Fibroblast of skin of abdomen (primary cell): ENCODE measurements at places on chromosomes 7 and 10.

DNA sequence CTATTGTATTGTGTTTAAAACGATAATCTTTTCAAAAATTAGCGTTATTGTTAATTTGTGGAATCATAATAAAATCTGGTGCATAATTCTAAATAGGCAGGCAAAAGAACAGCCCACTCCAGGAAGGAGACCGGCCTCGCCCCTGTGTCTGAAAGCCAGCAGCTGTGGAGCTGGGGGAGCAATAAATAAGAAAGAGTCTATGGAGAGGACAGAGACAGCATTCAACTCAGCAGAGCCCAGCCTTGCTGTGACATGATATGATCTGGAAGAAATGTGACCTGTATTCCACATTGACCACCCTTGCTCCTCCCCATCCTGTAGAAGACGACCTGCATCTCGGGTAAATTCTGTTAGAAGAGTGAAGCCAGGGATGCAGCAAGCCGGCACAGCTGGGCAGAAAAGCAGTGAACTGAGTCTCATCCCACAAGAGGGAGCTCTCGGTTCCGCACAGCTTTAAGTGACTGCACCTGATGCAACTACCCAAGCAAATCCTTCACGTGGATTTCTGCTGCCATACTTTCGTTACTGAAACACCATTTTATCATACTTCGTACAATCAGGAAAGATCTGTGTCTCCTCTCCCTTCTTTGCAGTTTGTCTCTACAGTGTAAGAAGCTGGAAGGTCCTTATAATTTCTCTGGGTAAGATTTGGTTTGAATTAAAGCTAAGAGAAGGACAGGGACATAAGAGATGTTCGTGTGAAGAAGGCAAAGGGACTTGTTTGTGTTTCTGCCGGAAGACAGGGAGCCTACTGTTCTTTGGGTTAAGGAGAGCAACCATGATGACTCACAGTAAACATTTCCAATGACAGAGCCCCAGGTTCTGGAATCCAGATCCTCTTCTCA lies 427.1 kb downstream of the GPAM start:
- DNase-seq = peak; percentile 73

DNA sequence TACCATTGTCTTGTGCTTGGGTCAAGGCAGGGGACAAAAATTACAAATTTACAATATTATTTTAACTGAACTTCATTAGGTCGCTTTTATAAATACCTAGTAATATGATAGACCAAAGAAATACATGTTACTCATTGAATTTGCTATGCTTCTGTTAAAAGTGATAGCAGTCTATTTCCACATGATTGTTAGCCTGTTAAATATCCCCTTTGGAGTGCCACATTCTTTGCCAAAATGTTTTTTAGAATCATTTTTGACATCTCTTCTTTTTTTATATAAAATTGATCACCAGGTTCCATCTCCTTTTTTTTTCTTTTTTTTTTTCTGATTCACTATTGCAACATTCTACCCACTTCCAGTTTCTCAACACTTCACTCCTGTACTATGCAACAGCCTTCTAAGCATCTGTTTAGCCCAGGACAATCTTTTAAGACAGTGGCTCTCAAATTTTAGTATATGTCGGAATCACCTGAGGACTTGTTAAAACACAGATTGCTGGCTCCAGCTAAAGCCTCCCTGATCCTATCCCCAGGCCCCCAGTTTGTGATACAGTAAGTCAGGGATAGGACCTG lies 16.4 kb upstream of the NDUFA5 start:
- no peak for DNase-seq

DNA sequence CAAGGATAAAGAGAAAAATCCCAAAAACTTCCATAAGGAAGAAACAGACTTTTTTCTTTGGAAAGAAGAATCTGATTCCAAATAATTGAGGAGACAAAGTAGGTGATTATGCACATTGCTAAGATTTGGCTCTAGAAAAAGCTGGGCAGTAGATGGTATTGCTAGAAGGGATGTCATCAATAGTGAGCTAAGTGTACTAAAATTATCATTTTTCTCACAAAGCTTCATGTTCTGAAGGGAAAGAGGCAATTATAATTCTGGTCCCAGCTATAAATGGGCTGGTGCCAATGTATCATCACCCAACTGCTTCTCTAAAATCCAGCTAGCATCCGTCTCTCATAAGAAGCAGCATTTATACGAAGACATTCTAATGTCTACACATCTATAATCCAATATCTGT lies 23.9 kb downstream of the STEAP1 start:
- no peak for DNase-seq

DNA sequence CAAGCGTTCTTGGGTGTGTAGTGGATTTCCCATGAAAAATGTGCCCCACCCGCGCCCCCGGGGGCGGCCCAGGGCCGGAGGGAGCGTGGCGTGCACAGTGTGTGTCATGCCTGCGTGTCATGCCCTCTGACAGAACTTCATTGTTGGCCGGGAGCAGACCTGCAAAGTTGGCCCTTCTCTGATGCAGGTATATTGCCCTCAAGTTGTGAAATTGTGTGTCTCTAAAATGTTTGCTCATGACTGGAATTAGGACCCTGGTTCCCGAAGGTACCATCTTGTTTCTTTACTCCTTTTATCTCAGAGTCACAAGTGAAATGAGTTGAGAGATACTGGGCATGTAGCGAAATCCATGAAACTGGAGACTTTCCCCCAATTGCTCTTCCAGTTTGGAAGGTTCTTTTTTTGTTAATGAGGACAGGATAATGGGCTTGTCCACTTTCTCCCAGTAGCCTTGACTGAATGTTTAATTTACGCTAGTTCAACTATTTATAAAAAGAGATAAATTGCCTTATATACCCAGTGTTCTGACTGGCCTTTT lies 26.2 kb downstream of the ADK start:
- DNase-seq = no peak

DNA sequence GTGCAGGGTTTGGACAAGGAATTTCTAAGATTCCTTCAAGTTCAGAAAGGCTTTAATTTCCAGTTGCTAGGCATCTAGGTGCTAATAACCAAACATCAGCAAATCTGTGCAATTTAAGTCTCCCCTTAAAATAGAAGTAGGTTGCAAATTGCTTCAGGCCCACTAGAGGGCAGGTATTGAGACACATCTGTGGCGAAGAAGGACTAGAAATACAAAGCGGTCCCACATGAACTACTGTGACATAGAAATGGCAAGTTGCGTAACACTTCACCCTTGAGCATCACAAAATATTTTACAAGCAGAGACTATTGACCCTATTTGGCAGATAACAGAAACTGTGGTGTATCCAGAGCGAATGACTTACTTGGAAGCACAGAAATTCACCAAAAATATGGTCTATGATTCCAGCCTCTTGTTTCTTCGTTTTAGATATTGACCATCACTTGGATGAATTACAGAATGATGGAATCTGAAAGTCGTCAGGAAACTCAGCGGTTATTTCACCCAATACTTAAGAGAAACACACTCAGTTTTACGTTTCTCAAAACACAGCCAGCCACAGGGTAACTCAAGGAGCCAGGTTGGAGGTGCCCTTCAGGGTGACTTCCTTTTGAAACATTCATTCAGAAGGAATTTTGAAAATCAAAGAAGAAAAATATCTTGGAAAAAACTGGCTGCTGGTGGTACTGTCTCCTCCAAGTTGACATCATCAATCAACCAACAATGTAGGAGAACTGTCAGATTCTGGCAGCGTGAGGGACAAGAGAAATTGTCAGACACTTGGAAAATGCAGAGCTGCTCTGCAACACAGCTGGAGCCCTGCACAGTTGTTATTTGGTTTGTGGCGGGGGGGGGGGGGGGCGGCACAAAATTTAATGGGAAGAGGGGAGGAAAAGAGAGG lies 256.3 kb upstream of the MINDY3 start:
- no peak for DNase-seq

GRCh38 chr10:13180788-13181187 lies 19.4 kb downstream of the MCM10 start:
- no peak for DNase-seq

- peak; percentile 33 for DNase-seq
These were observed 10.1 kb upstream of the LAT2 start for GRCh38 chr7:74199551-74200355.

DNA sequence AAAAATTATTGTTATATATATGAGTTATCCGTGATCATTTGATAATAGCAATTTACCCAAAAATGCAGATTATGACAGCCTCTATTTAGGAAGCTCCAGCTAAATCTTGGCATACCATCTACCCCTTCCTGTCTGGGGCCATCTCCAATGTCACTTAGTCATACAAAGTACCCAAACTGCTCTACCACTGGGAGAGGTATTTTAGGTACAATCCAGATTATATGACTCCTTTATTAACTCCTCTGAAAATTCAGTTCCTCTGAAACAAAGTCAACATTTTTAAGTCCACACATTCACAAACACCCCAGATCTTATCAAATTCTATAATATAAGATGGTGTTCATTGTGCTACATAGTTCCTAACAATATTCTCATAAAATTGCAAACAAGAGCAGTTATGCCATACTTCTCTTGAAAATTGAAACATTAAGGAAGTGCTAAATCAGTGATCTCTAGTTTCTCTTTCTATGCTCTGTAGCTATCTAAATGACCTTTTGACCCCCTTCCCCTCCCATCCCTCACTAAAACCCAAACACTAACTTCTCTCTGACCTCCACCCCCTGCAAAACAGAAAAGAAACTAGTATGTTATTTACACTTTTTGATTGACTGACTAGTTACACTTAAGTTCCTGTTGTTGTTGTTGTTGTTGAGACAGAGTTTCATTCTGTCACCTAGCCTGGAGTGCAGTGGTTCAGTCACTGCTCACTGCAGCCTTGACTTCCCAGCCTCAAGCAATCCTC lies 16.4 kb downstream of the HOXA1 start:
- DNase-seq = no peak

DNA sequence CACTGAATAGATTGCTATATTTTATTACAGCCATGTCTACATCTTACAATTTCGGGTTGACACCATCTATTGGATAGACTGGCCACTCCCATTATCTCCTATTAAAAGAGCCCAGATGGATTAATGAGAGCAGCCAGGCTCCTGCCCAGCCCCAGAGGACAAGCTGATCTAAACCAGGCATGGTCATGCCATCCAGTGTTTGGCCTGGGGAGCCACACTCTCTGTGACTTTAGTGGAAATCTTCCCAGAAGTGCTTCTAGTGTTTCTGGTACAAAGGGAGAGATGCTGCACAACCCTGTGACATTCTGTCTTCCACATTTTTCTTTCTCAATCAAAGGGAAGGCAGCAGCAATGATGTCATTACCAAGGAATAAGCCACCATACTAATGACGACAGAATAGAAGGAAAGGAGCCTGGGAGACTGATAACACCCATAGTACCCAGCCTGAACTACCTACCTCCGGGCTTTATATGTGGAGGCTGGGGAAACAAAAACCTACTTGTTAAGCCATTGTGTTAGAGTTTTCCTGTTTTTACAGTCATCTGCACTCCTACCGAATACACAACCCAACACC lies 5.0 kb downstream of the NEBL start:
- DNase-seq = no peak

- no peak for DNase-seq
These were observed 15.4 kb upstream of the SH2B2 start for GRCh38 chr7:102271158-102271798.
